Hindlimb muscle (tissue), 1 donor: ENCODE measurements at places on chromosomes 3 and 15.
A peak's percentile ranks its signal among the peaks of the same experiment; 100 is the strongest.

GRCh38 chr3:44058022-44058867 lies 183.4 kb upstream of the TOPAZ1 start:
- no peak for DNase-seq

GRCh38 chr3:157065201-157065600 lies 94.7 kb downstream of the CCNL1 start:
- no peak for DNase-seq

DNA sequence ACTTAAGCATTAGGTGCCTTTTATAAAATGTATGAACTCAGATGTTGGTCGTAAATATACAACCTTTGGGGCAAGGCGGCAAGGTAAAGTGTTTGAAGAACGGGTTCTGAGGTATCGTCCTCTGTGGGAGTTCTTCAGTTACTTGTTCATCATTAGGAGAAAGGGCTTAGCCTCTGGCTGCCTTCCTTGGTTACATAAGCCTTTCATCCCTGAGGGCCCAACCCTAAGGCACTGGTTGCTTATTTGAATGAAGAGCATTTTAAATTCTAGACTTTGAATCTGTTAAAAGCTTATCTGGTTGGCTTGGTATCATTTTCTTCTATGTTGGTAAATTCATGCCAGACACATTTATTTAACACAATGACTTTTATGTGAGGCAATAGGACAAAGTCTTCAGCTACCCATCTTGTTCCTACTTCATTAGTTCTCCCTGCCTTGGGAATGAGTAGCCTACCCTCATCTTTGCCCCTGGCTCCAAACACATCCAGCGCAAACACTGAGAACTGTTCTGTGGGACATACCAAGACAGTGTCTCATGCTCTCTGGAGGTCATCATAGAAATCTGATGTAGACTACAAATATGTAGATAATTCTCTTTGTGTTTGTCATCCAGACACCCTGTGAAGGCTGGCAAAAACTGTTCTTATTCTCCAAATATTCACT lies 12.4 kb upstream of the CCDC80 start:
- DNase-seq: no peak

DNA sequence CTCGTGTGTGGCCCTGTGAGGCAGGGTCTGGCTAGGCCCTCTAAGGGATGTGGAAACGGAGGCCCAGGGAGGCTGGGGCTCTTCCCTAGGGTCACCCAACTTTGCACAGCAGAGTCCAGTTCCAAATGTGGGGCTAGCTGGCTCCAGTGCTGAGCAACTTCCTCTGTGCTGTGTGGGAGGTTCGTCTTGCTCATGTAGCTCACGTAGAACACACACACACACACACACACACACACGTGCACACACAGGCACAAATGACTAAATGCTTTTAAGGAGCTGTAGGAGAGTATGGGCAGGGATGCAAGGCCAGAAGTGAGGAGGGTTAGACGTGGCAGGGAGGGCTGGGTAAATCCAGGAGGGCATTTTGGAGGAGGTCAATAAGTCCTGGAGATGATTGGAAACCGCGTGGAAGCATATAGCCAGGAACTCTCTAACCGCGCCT lies 213.8 kb downstream of the RPLP1 start:
- no peak for DNase-seq

DNA sequence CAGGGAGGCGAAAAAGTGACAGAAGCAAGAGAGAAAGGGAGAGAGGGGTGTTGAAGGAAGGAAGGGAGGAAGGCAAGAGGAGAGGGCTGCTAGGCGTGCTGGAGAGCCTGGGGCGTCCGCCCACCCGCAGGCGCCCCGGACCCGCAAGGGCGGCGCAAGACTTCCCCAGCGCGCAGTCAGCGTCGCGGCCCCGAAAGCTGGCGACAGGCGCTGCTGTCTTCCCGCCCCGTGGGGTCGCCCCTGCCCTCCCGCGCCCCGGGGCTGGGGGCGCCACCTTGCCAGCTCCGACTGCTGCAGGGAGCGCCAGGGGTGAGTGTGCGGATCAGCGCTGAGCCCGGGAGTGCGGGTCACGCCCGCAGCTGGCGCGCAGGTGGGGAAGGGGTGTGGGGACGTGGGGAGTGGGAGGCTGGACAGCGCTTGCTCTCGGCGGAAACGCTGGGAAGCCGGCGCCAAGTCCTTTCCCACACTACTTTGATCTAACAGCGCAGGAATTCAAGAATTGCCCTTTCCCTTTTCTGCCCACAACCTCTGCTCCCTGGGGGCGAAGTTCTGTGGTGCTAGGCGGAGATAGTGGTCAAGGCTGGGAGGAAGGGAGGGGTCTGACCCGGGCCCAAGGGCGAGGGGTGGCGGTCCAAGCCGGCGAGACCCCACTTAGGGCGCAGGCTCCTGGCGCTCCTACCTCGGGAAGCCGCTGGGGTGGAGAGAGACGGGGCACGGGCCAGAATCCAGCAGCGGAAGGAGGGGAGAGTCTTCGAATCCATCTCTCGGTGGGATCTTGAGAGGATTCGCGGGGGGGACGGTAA lies 266.1 kb downstream of the CGGBP1 start:
- DNase-seq: no peak

GRCh38 chr3:69252631-69253030 lies 130.2 kb upstream of the LMOD3 start:
- no peak for DNase-seq

GRCh38 chr15:79540551-79540950 lies 108.4 kb downstream of the MINAR1 start:
- DNase-seq: no peak

GRCh38 chr15:100310041-100310405 lies 31.8 kb downstream of the ADAMTS17 start:
- peak; percentile 32 for DNase-seq

GRCh38 chr3:59266551-59266950 lies 216.7 kb upstream of the CFAP20DC start:
- no peak for DNase-seq

- DNase-seq: no peak
These were observed 256.3 kb upstream of the CHRNA7 start for GRCh38 chr15:31774045-31774444.

- no peak for DNase-seq
These were observed 744.0 kb upstream of the SGO1 start for GRCh38 chr3:20930034-20930433.

DNA sequence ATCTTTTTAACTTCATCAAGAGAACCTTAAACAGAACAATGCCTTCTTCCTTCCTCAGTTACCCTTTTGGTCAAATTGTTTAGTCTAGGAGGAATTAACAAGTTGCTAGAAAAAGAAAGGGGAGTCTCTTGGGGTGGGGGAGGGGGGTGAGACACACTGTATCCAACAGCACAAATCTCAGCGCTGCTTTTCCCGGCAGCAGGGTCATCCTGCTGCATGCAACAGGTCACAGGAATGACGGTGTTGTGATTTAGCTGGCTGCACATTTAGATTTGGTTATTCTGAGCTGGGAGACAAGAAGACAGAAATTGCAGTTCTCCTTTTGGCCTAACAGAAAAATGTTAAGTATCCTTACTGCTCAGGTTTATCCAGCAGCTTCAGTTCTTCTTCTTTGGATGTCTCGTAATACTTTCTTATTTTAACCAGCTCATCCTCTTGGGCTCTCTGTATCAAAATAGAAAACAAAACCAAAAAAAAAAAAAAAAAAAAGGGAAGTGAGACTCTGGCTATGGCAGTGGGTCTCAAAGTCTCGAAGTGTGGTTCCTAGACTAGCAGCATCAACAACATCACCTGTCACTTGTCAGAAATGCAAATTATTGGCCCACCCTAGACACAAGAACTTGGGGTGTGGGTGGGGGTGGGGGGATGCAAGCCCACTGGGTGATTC lies 190.5 kb downstream of the GREM1 start:
- DNase-seq: no peak

DNA sequence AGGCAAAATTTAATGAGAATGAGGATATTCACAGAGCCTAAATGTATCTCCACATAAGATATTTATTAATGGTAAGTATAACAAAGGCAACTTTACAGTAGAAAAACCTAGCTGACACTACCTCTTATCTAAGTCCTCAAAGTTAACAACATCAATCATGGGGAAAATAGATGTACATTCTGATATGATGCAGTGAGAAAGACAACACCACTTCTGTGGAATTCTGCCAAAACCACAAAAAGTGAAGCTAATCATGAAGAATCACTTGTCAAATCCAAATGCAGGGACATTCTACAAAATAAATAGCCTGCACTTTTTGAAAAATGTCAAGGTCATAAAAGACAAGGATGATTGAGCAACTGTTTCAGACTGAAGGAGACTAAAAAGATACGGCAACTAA lies 27.5 kb upstream of the EOMES start:
- no peak for DNase-seq
